Mammary epithelial cell (primary cell): ENCODE measurements at places on chromosomes 5 and 9.
A peak's percentile ranks its signal among the peaks of the same experiment; 100 is the strongest.

DNA sequence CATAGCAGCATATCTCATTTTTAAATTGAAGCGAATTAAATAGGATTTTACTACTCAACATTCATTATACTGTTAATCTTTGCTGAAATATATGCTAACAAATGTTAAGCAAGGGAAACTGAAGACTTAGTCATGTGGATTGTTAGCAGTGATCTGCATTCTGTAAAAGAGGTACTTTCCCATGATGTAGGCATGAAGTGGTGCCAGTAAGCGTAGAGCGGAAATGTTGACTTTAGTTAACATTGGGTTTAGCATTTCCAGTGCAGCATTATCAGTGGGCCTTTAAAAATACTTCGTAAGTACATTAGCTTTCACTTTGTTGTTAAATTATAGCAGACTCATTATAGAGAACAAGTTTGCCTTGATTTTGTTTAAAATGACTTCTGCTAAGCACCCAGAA lies 130.3 kb downstream of the CDC42SE2 start:
- peak; percentile 9 for DNase-seq

DNA sequence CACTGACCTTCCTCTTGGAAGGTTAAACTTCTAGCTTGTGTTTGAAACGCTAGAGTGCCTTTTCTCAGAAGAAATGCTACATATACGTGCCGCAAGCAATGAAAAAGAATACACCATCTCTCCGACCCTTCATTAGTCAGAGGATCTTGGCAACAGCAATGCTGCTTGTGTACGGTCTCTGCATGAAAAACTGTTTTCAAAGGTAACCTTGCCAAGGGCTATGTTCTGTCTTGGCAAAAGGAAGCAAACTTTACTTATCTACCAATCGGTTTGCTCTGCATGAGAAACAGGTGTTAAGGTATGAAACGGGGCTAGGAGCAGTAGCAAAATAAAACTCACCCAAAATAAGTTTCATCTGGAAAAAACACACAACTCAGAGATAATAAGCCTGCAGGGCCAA lies 297.8 kb downstream of the FBXL17 start:
- DNase-seq = peak; percentile 33

GRCh38 chr9:97721396-97721795 lies 24.3 kb upstream of the XPA start:
- DNase-seq = no peak

DNA sequence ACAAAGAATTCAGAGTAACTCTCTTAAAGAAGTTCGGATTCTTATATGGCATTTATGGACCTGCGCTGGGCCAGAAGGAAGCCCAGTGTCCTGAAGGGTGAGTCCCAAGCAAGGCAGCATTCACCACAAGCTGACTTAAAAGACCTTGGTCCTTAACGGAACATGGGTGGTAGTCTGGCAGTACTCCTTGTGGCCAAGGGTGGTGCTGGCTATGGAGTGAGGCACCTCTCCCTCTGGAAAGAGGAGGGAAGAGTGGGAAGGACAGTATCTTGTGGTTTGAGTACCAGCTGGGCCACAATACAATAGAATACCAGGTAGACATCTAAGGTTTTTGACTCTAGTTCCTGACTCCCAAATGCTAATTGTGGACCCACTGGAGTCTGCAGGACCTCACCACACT lies 425.7 kb upstream of the CYLC2 start:
- DNase-seq = no peak

GRCh38 chr5:33867241-33867640 lies 24.5 kb downstream of the ADAMTS12 start:
- no peak for DNase-seq

- DNase-seq = no peak
Measured at GRCh38 chr5:35066260-35066795, 18.6 kb upstream of the AGXT2 start.

- DNase-seq = no peak
Measured at GRCh38 chr5:82596451-82596850, 318.3 kb upstream of the RPS23 start.

GRCh38 chr9:103721056-103721455 lies 373.1 kb upstream of the SMC2 start:
- no peak for DNase-seq

DNA sequence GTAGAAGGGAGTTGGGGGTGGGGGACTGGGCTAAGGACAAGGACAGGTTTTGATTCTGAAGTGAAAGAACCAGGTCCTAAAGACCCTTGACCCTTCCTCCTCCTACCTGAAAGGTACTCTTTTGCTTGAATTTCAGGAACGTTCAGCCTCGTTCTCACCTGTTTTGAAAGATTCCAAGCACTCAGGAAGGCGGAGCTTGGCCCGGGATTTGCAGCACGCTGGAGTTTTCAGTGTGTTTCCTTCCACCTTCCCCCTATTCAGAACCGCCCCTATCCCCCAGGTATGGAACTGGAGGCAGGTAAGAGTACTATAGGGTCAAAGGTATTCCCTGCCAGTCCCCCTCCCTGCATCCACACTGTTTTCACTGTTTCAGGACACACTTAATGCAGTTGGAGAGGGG lies 7.1 kb downstream of the EGR1 start:
- DNase-seq = no peak

DNA sequence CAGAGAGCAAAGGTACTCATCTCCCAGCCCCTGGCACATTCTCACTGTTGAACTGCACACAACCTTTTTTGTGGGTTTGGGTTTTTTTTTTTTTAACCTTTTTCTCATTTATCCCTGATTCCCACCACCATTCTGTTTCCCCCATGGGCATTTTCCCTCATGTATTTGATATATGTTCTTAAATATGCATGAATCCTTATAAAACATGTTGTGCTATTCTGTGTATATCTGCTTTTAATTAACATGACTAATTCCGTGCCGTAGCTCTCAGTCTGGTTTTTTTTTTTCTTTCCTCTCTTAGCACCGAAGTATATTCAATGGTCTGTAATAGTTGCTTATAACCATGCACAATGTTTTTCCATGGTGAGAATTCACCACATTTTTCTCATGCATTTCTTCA lies 204.5 kb downstream of the RGS3 start:
- DNase-seq = no peak

GRCh38 chr5:137405393-137405792 lies 93.7 kb downstream of the SPOCK1 start:
- no peak for DNase-seq

DNA sequence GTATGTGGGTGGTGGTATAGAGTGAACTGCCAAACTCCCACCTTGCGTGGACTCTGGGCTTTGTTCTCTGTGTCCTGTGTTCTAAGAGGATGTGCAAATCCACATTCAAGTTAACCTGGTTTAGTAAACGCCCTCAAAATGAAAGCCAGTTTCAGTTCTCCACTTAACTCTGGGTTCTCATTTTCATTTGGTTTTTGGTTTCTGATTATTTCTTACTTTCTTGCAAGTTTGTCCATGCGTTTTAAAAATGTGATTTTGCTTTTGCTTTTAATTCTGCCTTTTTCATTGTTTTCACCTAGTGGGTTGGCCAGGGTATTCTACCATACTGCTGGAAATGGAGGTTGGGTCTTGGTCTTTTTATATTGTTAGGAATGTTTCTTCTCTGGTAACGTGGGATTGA lies 38.2 kb downstream of the GALNT10 start:
- DNase-seq = no peak

DNA sequence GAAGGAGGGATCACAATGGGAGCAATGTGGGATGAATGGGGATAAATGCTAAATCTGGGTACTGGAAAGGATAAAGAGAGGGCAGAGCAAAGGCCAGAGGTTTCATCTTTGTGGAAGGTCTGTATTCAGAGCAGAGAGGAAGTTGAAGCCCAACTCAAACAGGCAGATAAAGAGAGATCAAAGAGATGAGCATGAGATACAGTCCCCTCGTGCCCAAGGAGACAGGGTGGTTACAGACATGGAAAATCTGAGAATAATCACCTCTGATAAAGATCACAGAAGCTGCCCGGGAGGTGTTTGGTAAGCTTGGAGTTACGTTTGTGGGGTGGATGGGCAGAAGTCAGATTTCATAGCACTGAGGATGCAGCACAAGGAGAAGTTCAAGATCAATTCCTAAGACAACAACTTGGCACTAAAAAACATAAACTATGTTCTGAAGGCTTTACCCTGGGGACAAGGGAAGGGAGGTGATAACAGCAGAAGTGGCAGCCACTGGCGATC lies 459 bp upstream of the ERAP2 start:
- DNase-seq = peak; percentile 20

- DNase-seq = no peak
Measured at GRCh38 chr5:95988877-95989276, 27.2 kb upstream of the ELL2 start.

DNA sequence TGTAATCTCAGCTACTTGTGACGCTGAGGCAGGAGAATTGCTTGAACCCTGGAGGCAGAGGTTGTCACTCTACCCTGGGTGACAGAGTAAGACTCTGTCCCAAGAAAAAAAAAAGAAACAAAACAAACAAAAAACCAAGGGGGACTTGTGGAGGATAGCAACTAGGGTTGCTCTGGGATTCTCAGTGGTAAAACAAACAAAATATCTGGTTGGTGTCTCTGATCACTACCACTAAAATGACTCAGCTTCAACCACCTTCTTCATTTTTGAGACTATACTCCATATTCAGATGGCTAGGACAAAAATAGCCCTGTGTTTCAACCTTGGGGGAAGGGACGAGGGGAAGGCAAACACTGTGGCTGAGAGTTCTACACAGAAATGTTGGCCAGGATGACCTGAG lies 110.3 kb downstream of the ARRDC3 start:
- DNase-seq = no peak

DNA sequence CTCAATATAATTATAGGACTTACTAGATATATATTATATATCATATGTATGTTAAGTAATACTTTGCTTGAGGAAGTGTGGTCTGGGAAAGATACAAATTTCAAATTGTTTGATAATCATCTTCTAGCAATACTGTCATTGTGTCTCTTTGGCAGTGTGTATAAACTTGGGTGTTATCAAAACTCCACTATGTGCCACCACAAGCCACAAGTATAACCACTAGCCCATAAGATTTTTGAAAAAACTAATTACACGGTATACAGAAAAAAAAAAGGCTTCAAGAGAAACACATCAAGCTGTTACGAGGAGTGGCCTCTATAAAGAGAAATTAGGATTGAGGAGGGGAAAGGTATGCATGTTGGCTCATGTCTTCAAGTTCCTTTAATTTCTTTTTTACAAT lies 44.7 kb upstream of the PCSK5 start:
- no peak for DNase-seq

DNA sequence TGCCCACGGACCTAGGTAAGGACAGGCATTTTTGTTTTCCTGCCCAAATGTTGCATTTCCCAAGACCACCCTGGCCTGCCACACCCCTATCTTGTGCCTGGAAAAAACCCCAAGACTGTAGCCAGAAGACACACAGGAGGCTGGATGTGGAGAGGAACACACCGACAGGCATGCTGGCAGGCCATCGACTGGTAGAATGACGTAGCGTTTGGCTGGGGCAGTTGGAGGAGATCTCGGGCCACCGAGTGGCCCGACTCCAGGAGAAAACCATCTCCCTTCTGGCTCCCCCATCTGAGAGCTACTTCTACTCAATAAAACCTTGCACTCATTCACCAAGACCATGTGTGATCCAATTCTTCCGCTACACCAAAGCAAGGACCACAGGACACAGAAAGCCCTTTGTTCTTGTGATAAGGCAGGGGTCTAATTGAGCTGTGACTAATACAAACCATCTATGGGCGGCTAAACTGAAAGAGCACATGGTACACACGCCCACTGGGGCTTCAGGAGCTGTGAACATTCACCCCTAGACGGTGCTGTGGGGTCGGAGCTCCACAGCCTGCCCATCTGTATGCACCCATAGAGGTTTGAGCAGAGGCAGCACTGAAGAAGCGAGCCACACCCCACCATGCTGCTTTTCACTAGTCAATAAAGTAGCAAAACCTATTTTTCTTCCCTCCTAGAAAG lies 38.9 kb upstream of the N4BP3 start:
- peak; percentile 17 for DNase-seq

DNA sequence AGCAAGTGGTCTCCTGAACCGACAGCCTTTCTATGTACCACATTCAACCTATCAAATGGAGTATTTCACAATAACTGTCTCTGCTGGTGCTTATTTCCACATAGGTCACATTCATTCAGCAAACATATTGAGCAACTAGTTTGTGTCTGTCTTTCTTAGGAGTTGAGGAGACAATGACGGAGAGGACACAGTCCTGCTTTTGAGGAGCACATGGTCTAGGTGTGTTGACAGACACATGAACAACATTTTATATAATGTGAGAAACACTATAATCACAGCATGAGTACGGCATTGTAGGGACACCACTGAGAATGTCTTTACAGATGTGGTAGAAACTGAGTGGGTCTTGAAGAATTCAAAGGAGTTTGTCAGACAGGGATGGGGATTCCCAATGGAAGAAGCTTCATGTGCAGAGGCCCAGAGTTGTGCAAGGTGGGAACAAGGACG lies 28.5 kb downstream of the NFIL3 start:
- peak; percentile 52 for DNase-seq

- DNase-seq = no peak
Measured at GRCh38 chr9:8781458-8781857, 981.9 kb upstream of the DMAC1 start.

GRCh38 chr5:79567926-79568549 lies 44.2 kb upstream of the TENT2 start:
- no peak for DNase-seq

GRCh38 chr9:78884611-78885150 lies 587.8 kb downstream of the PSAT1 start:
- no peak for DNase-seq

DNA sequence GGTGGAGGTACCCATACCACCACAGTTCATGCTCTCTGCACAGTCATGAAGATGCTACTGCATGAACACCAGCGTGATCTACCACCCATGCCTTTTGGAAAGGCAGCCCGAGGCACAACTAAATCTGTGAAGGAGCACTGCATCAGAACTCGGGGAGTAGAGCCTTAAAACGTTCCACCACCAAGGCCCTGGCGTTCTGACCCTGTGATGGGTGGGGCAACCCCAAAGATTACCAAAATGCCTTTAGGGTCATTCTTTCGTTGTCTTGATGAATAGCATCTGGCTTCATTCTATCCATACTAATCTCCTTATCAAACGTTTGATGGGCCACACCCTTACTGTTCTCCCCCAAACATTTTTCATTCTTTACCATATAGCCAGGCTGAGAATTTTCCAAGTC lies 97.9 kb downstream of the ADAMTS6 start:
- no peak for DNase-seq

DNA sequence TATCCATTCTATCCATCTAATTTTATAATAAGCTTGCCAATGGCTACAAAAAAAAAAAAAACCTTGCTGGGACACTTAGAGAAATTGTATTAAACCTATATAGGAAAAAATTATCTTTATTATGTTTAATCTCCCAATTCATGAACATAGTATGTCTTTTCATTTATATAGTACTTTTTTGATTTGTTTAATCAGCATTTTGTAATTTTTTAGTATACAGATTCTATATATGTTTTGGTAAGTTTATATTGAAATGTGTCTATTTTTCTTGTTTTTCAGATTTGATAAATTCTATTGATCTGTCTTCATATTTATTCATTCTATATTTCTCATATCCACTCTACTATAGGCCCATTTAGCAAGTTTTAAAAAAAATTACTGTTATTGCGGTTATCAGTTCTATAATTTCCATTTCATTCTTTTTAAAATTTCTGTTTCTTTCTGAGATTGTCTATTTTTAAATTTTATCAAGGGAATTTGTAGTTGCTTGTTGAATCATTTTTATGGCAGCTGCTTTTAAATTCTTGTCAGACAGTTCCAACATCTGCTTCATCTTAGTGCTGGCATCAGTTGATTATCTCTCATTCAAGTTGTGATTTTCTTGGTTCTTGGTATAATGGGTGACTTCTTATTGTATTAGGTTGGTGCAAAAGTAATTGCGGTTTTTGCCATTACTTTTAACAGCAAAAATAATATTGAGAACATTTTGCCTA lies 170.1 kb upstream of the S1PR3 start:
- DNase-seq = no peak
